Activated T-helper 2 cell treated with anti-CD3 and anti-CD28 coated beads, Interferon-gamma antibody, Interleukin-2, Interleukin-4, amounts not matched to agents 10 μg/mL and 5 μg/mL and 100 μg/mL, durations not matched to agents 14 hours and 24 hours and 36 hours (primary cell): ENCODE measurements at places on chromosomes 16 and 17. TPM values are rescaled to one million over a fixed set of nuclear protein-coding genes. Genes with fewer than 3 reads are reported as not detected.

The MMP15 gene
- total RNA-seq = 1.3 and 1.9 TPM in 2 replicates

The ABCC11 gene
- 0.05 and 0.09 TPM in 2 replicates for total RNA-seq

The GOSR1 gene
- 51.1 and 53.6 TPM in 2 replicates for total RNA-seq

The IGFALS gene
- total RNA-seq = not detected in 2 replicates

The HCRT gene
- total RNA-seq = not detected in 2 replicates

The ZFP3 gene
- 1.4 and 1.9 TPM in 2 replicates for total RNA-seq

The OR2C1 gene
- total RNA-seq = not detected in 2 replicates

The PPP4C gene
- total RNA-seq = 143 and 144 TPM in 2 replicates

The AANAT gene
- total RNA-seq = 0.18 TPM in 1 of 2 replicates, not detected in the other

GRCh38 chr17:82096709-82097183 is 1.3 kb downstream of the FASN start:
- peak overlapping the region; percentile 55 for H3K27ac ChIP-seq
- no peaks in the 10 kb centered on the region for H3K27me3 ChIP-seq
- DNase-seq = no peak

- no peak overlapping the region for H3K27ac ChIP-seq
- H3K4me1 ChIP-seq = no peaks in the 10 kb centered on the region
- H3K4me3 ChIP-seq = no peak overlapping the region
- peaks cover 46% of the 10 kb centered on the region for H3K36me3 ChIP-seq
- no peaks in the 10 kb centered on the region for H3K27me3 ChIP-seq
- DNase-seq = no peak
Observed at GRCh38 chr17:4064366-4064765, 78.5 kb downstream of the ZZEF1 start.

- no peaks in the 10 kb centered on the region for H3K36me3 ChIP-seq
- DNase-seq = no peak
- no peaks in the 10 kb centered on the region for H3K4me1 ChIP-seq
- H3K27ac ChIP-seq = no peak overlapping the region
Observed at GRCh38 chr17:78852709-78853121, 12.1 kb upstream of the USP36 start.

GRCh38 chr16:51731160-51731559 is 580.1 kb upstream of the SALL1 start:
- DNase-seq = no peak
- H3K4me1 ChIP-seq = no peaks in the 10 kb centered on the region
- H3K27ac ChIP-seq = no peak overlapping the region
- H3K36me3 ChIP-seq = no peaks in the 10 kb centered on the region

DNA sequence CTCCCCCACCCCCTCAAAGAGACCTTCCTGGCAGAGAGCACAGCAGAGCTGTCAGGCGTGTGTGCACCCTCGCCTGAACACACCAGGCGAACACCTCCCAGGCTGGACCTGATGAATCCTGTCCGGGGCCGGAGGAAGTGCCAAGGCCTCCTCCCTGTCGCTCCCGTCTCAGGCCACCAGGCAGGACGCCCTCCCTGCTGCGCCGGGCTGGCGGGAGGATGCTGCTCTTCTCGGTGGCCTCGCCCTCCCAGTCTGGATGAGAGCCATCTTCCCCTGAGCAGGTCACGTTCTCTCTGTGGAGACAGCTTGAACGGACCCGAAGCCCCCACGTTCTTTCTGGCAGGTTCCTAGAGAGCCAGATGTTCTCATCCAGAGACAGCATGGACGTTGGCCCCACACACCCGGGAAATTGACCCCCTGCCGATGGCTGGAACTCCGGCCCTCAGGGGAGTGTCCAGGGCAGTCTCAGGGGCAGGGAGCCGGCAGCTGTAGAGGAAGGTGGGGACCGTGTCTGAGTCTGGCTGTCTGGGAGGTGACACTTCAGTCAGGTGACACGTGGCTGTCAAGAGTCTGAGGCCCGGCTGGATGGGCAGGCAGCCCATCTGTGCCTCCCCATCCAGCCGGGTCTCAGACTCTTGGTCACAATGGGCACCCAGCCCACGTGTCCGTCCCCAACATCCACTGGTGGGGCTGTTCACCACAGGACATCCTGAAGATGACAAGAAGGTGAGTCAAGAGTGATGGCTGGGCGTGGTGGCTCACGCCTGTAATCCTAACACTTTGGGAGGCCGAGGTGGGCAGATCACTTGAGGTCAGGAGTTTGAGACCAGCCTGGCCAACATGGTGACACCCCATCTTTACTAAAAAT is 5.0 kb upstream of the TIMP2 start:
- no peaks in the 10 kb centered on the region for H3K36me3 ChIP-seq
- DNase-seq = no peak
- H3K4me3 ChIP-seq = no peak overlapping the region
- H3K4me1 ChIP-seq = peaks cover 3% of the 10 kb centered on the region

GRCh38 chr17:75827308-75828075 is 16.7 kb downstream of the UNC13D start:
- peak; percentile 56 for DNase-seq
- H3K4me1 ChIP-seq = peaks cover 7% of the 10 kb centered on the region
- H3K36me3 ChIP-seq = peaks cover 39% of the 10 kb centered on the region
- peak overlapping the region; percentile 5 for H3K4me3 ChIP-seq

DNA sequence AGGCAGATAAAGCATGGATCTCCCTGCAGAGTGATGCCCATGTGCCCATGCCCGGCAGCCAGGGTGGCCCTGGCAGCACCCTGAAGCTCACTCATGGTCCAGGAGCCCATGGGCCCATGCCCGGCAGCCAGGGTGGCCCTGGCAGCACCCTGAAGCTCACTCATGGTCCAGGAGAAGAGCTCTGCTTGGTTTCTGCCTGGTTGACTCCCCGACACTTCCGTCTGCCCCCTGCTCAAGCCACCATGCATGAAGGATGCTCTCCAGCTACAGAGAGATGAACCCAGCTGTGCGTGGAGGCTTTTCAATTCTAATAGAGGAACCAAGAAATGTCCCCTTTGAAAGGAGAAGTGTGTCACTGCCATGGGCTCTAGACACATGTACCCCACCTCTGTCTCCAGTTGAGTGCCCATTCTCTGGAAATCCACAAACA is 8.7 kb downstream of the CCL17 start:
- peak overlapping the region; percentile 26 for H3K27ac ChIP-seq
- no peak overlapping the region for H3K4me3 ChIP-seq
- DNase-seq = no peak
- peaks cover 15% of the 10 kb centered on the region for H3K4me1 ChIP-seq

DNA sequence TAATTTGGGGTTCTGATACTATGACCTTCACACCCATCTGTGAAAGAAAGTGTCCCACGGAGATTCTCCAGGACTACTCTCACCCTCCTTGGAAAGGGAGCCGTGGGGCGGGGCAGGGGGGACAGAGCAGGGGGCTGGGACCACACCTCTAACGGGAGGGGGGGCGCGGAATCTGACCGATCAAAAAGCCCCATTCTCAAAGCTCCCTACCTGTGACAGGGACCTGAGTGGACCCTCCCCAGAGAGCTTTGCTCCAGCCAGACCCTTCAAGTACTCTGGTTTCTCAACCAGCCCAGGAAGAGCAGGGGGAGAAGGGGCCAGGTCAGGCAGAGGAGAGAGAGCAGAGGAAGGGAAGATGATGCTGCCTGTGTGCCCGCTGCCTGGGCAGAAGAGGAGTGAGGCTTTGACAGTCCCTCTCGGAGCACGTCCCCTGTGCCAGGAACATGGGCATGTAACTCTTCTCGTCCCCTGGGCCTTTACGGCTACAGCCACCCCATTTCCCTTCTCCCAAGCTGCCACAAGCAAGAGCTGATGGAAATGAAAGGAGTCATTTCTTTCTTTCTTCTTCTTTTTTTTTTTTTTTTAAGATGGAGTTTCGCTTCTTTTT is 682 bp downstream of the XAF1 start:
- H3K4me3 ChIP-seq = peak overlapping the region; percentile 90
- peak overlapping the region; percentile 84 for H3K27ac ChIP-seq
- H3K27me3 ChIP-seq = no peaks in the 10 kb centered on the region

DNA sequence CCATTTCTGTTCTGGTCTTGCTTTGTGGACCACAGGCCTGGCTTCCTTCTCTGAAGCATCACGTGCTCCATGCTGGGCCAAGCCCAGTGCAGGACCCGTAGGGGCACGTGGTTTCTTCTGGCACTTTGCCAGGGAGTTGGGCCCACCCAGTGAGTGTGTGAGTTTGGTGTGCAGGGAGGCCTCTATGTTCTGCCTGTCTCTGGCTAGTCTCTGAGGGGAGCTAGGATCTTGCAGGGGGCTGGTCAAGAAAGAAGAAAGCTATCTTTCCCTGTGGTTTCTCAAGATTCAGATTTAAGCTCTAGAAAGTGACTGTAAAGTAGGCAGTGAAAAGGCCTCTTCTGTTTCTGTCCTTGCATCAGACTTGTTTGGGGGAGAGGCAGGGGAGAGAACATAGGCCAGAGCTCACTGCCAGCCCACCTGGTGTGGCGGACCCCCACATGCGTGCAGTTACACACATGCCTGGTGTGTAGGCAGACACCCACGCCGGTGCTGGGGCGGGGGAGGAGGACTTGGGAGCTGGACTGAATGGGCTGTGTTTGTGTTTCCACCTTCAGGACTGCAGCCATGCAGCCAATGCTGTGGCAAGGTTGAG is 11.8 kb downstream of the LASP1 start:
- peak overlapping the region; percentile 51 for H3K27ac ChIP-seq
- H3K4me3 ChIP-seq = no peak overlapping the region
- H3K4me1 ChIP-seq = peaks cover 72% of the 10 kb centered on the region
- no peaks in the 10 kb centered on the region for H3K27me3 ChIP-seq

GRCh38 chr17:7882629-7883028 is 6.0 kb upstream of the CHD3 start:
- no peak for DNase-seq
- no peak overlapping the region for H3K27ac ChIP-seq
- peaks cover 5% of the 10 kb centered on the region for H3K4me1 ChIP-seq
- no peaks in the 10 kb centered on the region for H3K27me3 ChIP-seq

DNA sequence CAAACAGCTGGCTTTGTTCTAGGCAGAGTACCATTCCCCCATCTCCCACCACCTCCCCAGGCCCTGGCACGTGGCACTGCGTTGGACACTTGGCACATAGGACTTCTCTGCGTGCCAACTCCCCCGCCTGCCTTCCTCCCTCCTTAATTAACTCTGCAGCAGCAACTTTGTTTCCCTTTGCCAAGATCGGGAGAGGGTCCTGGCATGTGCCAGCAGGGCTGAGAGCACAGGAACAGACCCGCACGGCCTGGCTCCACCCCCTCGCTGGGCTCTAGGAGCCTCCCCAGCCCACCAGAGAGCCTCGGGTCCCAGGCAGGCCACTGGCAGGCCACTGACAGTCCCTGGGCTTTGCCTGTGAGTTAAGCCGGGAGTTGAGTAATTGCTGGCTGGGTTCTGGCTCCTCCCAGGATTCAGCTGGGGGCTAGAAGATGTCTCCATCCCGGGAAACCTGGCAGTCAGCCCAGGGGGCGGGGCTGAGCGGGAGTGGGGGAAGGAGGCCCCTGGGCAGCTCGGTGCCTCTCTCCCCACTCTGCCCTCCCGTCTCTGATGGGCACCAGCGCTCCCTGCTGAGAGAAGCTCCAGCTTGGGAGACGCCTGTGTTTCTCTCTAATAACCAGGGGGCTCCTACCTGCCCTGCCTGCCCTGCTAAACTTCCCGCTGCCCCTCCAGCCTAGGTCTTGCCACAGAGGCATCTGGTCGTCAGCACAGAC is 224.0 kb upstream of the TNRC6C start:
- H3K36me3 ChIP-seq = no peaks in the 10 kb centered on the region
- peaks cover 36% of the 10 kb centered on the region for H3K27me3 ChIP-seq
- no peak overlapping the region for H3K4me3 ChIP-seq
- DNase-seq = no peak
